ENCODE measurements at places on chromosomes 12 and 14.

DNA sequence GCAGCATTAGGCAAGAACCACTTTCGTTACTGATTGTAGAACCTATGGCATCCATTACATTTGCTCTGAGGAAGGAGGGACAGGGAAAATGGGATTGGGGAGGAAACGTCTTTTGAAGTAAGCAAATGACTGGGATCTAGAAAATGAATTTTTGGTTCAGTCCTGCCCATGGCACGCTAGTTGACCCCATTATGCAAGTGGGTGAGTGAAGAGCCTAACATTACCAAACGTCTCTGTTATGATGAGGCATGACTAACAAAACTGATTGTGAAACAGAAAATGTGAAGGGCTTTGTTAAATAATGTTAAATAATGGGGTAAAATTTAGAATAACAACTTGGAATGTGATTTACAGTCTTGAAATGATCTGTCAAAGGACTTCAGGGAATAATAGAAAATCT, 38.9 kb downstream of the CPSF2 start:
- DNase-seq, result no peak

DNA sequence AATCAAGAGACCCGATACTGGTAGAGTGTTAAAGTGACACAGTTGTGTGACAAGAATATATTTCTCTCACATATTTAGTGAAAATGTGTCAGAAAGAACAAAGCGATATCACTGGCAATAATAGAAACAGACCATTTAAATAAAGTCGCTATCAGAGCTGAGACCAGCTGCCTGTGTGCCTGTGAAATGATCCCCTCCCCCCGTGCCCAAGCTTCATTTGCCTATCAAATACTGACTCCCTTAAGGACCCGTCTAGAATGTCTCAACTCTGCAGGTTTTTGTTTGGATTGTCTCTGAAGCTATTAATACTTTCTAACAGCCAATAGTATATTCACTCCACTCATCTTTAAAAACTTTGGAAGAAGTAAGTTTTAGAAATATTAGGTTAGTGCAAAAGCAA, 98.9 kb downstream of the EGLN3 start:
- DNase-seq, result no peak

GRCh38 chr12:5033883-5034282, 9.8 kb upstream of the KCNA5 start:
- no peak for DNase-seq

GRCh38 chr14:103867523-103867953, 20.2 kb upstream of the PPP1R13B start:
- DNase-seq, result no peak

- DNase-seq, result no peak
Observed at GRCh38 chr12:14879222-14879933, 6.3 kb downstream of the MGP start.

- peak; percentile 44 for DNase-seq
Observed at GRCh38 chr14:75542588-75543091, 20.4 kb downstream of the BATF start.

GRCh38 chr12:55729819-55730818, 1.3 kb upstream of the CD63 start:
- no peak for DNase-seq

DNA sequence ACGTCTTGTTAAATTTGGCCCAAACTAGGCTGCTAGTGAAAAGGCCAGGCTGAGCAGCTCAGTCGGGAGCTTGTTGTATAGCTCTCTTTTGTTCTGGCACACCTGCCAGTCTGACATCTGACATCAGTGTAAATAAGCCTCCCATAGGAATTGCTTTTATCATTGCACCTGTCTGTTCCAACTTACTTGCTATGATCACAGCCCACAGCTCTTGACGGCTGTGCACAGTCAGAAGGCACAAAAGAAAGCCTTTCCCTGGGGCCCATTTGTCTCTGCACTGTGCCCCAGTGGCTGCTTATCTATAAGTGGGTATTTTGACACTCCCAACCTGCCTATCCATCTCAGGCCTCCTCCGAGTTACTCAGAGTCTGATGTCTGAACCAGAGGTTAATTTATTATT, 324.5 kb downstream of the NUAK1 start:
- DNase-seq, result no peak

GRCh38 chr14:91980157-91980556, 32.7 kb upstream of the FBLN5 start:
- DNase-seq, result peak; percentile 9
